ENCODE measurements at places on chromosomes 11 and 22.
A peak's percentile ranks its signal among the peaks of the same experiment; 100 is the strongest.

GRCh38 chr11:126578021-126578420 is 222.5 kb downstream of the ST3GAL4 start:
- H3K4me3 ChIP-seq, result no peak overlapping the region
- H3K27me3 ChIP-seq, result peaks cover 72% of the 10 kb centered on the region
- no peak for DNase-seq

DNA sequence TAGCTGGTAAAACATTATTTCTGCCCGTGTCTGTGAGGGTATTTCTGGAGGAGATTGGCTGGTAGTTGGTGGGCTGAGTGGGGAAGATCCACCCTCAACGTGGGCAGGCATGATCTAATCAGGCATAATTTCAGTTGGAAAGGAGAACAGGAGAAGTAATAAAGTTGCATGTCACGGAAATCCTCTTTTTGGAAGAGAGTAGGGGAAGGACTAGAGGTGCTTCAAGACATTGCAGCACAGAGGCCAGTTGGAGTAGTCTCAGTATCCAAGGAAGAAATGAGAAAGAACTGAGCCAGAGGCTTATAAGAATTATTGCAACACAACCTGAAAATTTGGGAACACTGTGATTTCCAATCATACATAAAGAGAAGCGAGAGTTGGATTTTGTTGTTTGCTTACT is 1155.1 kb downstream of the FAM181B start:
- H3K4me3 ChIP-seq, result no peak overlapping the region
- no peak for DNase-seq
- H3K27me3 ChIP-seq, result peaks cover 4% of the 10 kb centered on the region
- no peaks in the 10 kb centered on the region for H3K36me3 ChIP-seq

DNA sequence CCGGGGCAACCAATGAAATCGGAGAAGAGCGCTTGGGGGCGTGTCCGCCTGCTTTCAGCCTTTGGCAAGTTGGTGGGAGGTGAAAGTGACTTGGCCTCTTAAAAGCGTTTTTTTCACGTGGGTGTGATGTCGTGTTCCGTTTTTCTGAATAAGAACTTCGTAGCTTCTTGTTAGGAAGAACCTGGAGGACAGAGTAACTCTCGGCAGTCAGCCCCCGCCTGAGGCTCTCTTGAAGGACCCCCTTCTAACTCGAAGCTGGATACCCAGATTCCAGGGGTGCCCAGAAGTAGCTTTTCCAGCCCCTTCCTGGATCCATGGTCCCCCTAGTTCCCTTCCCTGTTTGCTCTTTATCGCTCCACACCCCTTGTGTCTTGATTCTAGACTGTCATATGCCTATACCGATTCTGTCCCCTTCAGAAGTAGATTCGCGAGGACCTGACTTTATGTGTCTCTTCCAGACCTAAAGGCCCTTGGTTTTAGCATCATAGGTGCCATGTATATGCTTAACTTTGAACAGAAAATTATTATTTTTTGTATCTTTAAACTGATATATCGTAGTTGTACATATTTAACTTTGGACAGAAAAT is 915 bp upstream of the OSBP start:
- H3K27me3 ChIP-seq, result peaks cover 1% of the 10 kb centered on the region
- peaks cover under 1% of the 10 kb centered on the region for H3K36me3 ChIP-seq
- peak overlapping the region; percentile 96 for H3K27ac ChIP-seq
- peaks cover 48% of the 10 kb centered on the region for H3K4me1 ChIP-seq
- H3K4me3 ChIP-seq, result peak overlapping the region; percentile 74

- H3K4me3 ChIP-seq, result no peak overlapping the region
- DNase-seq, result no peak
- H3K36me3 ChIP-seq, result no peaks in the 10 kb centered on the region
- H3K27me3 ChIP-seq, result no peaks in the 10 kb centered on the region
These were observed 368.9 kb downstream of the DDX10 start for GRCh38 chr11:109033627-109034338.

- no peaks in the 10 kb centered on the region for H3K27me3 ChIP-seq
- no peak overlapping the region for H3K27ac ChIP-seq
- no peak overlapping the region for H3K4me3 ChIP-seq
- DNase-seq, result no peak
These were observed 22.0 kb downstream of the PPIL2 start for GRCh38 chr22:21687685-21688259.

- peak overlapping the region; percentile 71 for H3K27ac ChIP-seq
- H3K36me3 ChIP-seq, result no peaks in the 10 kb centered on the region
- no peaks in the 10 kb centered on the region for H3K27me3 ChIP-seq
- no peak overlapping the region for H3K4me3 ChIP-seq
- no peak for DNase-seq
These were observed 20.9 kb downstream of the LRFN4 start for GRCh38 chr11:66877588-66878385.

- H3K27me3 ChIP-seq, result no peaks in the 10 kb centered on the region
- no peak overlapping the region for H3K27ac ChIP-seq
- DNase-seq, result no peak
- peaks cover under 1% of the 10 kb centered on the region for H3K36me3 ChIP-seq
- peaks cover 16% of the 10 kb centered on the region for H3K4me1 ChIP-seq
- no peak overlapping the region for H3K4me3 ChIP-seq
These were observed 120.9 kb upstream of the ZC3H12C start for GRCh38 chr11:109972181-109972715.
